Fibroblast of skin of back (primary cell): ENCODE measurements at places on chromosomes 5 and 9.

DNA sequence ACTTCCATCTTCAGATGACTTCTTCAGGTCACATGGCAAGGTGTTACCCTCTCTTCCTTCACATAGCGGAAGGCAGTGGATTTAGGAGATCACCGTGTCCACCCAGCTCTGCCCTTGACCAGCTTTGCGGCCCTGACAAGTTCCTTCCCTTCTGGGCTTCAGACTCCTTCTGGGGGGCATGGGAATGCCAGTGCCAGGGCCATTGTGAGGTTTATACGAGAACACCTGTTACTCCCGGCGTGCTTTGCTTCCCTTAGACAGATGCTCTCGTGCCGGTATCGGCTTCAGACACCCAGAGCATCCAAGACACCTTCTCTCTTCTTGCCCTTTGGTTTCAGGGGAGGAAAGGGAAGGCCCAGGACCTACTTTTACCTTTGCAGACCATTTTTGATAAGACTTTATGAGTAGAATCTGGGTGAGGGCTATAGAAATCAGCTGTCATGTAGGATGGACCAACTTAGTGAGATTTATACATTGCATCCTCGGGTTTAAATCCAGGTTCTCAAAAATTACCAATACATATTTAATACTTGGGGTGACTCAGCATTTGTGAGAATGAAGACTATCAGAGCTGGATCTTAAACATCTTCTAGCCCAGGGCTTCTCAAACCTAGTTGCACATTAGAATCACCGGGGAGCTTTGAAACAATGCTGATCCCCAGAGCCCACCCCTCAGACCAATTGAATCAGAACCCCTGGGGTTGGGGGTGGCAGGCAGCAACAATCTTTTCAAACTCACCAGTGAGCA, 138.2 kb downstream of the MVB12B start:
- no peak for DNase-seq

GRCh38 chr5:140328036-140328764, 18.2 kb downstream of the HBEGF start:
- no peak for DNase-seq

DNA sequence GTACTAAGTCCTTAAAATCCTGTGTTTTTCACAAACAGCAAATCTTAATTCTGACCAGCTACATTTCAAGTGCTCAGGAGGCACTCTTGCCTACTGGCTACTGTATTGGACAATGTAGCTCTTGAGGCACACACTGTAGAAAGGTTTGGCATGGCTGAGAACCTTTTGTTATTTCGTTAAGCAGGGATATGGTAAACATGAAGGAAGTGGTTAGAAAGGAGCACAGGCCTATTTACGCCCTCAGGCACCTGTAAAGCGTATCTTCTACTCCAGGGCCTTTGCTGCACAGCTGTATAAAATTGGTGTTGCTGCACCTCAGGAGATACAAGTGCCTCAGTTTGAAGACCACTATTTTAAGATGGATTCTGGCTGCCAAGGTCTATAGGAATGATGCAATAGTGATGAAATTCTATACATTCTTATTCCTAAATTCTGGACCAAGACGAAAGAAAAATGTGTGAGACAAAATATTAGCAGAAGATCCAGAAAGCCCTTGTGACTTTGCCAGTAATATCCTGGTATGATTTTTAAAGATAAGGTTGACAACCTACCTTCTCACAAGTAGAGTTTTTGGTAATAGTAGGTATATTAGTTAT, 9.3 kb upstream of the OTULIN start:
- no peak for DNase-seq

GRCh38 chr5:32241034-32241783, 67.1 kb upstream of the GOLPH3 start:
- DNase-seq = no peak

DNA sequence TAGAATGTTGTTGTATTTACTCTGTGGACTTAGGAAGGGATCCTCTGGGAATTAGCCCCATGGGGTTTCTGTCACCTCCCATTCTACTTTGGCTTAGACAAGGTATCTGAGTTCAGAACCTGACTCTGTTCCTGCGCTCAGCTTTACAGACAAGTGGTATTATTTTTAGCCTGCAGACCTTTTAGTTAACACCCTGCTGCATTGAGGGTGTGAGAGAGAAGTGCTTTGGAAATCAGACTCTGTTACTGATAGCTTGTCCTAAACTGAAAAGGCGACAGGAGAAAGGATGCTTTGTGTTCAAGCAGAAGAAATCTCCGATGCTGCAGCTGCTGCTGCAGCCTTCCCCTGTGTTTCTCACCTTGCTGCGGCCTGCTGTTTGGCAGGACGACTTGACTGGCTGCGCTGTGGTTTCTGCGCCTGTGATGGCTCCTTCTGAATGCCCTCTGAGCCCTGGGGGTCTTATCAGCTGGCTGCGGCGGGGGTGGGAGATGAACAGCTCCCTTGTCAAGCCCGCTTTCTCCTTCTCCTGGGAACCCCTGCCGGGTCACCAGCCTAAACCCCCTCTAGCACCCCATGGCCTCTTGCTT, 61.9 kb downstream of the PGM5 start:
- no peak for DNase-seq

DNA sequence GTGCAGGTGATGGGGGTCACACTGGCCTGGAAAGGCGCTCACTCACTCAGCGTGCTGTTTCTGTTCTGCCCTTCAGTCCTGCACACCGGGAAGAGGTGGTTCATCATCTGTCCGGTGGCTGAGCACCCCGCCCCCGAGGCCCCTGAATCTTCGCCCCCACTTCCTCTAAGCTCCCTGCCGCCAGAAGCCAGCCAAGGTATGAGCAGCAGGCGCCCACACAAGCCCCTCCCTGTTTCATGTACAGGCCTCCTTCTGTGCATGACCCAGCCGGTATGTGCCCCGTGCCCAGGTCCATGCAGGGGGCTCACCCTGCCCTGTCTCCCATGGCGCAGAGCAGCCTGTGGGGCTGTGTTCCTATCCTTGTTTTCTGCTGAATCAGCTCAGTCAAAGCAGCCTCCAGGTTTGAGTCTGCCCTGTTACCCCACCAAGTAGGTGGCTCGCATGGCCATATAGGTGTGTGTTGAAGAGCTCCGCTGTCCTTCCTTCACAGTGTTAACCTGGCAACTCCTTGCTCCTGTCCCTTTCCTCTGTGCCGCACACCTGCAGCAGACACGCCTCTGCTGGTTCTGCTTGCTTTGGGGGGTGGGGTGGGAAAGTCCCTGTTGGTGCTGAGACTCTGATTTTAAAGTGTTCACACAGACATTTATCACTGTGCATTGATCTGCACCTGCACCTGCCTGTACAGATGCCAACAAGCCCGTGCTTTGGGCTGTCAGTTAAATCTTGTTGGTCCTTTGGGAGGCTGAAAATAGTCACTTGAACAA, 84.8 kb downstream of the WNK2 start:
- DNase-seq = no peak

- no peak for DNase-seq
Observed at GRCh38 chr9:131300444-131300843, 10.9 kb downstream of the PLPP7 start.

- DNase-seq = peak; percentile 84
Observed at GRCh38 chr5:112921833-112922817, at the start of gene REEP5. Gene REEP5 (minus strand): TSS chr5:112922227. CDS start chr5:112922190, 37 bp downstream.
